ENCODE measurements at places on chromosomes 4 and X. TPM values are rescaled to one million over a fixed set of nuclear protein-coding genes. Genes with fewer than 3 reads are reported as not detected.
A peak's percentile ranks its signal among the peaks of the same experiment; 100 is the strongest.

DNA sequence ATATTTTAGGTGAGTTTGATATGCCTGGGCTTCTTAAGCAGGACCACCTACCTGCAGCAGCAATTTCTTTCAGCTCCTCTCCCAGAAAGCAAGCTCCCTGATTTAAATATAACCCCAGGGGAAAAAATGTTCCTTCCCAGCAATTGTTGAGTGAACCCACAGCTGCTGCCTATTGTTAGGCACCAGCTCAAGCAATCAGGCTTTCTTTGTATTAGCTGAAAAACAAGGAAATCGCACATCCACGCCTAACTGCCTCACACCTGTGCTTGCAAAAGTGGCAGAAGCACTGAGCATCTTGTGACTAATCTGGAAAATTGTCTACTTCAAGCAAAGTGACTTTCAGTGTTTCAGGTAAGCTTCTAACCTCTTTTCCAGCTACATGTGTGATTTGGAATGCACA, 432.2 kb downstream of the SMARCA1 start:
- no peaks in the 10 kb centered on the region for H3K4me1 ChIP-seq
- DNase-seq: no peak
- H3K27ac ChIP-seq: no peak overlapping the region
- no peak overlapping the region for H3K4me3 ChIP-seq
- H3K27me3 ChIP-seq: no peaks in the 10 kb centered on the region

- no peaks in the 10 kb centered on the region for H3K4me1 ChIP-seq
- H3K27ac ChIP-seq: no peak overlapping the region
- H3K36me3 ChIP-seq: no peaks in the 10 kb centered on the region
- DNase-seq: no peak
- H3K4me3 ChIP-seq: no peak overlapping the region
- no peaks in the 10 kb centered on the region for H3K27me3 ChIP-seq
Observed at GRCh38 chr4:184294606-184295133, 77.0 kb upstream of the ENPP6 start.

Gene KLHL13
- 0.73 TPM for total RNA-seq

DNA sequence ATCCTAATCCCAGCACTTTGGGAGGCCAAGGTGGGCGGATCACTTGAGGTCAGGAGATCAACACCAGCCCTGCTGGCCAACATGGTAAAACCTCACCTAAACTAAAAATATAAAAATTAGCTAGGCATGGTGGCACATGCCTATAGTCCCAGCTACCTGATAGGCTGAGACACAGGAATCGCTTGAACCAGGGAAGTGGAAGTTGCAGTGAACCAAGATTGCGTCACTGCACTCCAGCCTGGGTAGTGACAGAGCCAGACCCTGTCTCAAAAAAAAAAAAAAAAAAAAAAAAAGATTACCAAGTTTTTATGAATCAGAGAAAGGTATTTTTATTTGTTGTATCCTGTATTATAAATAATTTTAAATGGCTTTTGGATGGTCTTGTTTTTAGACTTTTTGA, 15.1 kb downstream of the TRAPPC11 start:
- no peak overlapping the region for H3K4me3 ChIP-seq
- H3K36me3 ChIP-seq: peaks cover 63% of the 10 kb centered on the region
- no peak overlapping the region for H3K27ac ChIP-seq
- H3K4me1 ChIP-seq: no peaks in the 10 kb centered on the region
- no peak for DNase-seq
- H3K27me3 ChIP-seq: no peaks in the 10 kb centered on the region

- no peaks in the 10 kb centered on the region for H3K27me3 ChIP-seq
- no peaks in the 10 kb centered on the region for H3K36me3 ChIP-seq
- no peak overlapping the region for H3K27ac ChIP-seq
- no peaks in the 10 kb centered on the region for H3K4me1 ChIP-seq
- no peak overlapping the region for H3K4me3 ChIP-seq
- DNase-seq: no peak
Observed at GRCh38 chr4:4694296-4694772, 152.5 kb upstream of the STX18 start.

Gene NPY2R
- total RNA-seq: not detected

Gene FREM3
- 0.07 TPM for total RNA-seq

DNA sequence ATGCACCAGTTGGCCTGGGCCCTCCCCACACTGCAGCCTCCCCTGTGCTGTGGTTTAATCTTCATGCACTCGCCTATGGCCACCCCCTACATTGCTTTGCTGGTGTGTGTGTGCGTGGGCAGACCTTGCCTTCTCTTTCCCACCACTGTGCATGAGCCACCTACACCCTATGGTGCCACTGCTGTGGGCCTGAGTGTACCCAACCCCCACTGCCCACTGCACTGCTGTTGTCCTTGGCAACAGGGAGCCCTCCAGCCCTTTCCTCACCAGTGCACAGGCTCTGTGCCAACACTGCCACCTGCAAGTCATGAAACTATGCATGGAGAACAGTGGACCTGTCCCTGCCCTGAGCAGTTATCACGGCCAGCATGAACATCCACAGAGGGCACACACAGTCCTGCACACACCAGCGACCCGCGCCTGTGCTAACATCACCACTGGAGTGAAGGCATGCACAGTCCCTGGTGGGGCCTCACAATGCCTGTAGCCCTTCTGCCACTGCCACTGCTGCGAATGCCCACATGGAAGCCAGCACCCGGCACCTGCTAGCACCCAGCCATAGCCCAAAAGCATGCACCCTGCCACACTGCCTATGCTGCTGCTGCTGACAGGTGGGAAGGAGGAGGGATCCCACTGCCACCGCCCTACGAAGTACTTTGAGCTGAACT, 237.8 kb upstream of the ARSJ start:
- no peaks in the 10 kb centered on the region for H3K36me3 ChIP-seq
- no peaks in the 10 kb centered on the region for H3K27me3 ChIP-seq
- no peak overlapping the region for H3K27ac ChIP-seq
- H3K4me1 ChIP-seq: no peaks in the 10 kb centered on the region

Gene PPP4R3C
- not detected for total RNA-seq

Gene HPSE
- 0.89 TPM for total RNA-seq

Gene PLXNB3
- total RNA-seq: not detected

DNA sequence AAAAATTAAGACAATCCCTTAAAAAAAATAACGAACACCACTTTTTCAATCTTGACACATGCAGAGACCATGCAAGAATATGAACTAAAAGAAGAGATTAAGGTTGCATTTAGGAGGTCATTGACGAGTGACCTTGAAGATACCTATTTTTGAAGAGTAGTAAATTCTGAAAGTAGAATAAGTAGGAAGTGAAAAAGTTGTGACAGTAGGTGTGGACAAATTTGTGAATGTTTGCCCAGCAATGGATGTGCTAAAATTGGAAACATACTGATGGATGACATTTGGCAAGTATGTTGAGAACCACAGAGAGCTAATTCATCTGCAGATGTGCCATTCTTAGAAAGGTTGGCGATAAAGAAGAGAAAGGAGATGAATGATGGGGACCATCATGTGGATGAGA, 213.7 kb upstream of the VCX3A start:
- H3K27me3 ChIP-seq: no peaks in the 10 kb centered on the region
- no peaks in the 10 kb centered on the region for H3K4me1 ChIP-seq
- no peak overlapping the region for H3K4me3 ChIP-seq
- no peak overlapping the region for H3K27ac ChIP-seq
- H3K36me3 ChIP-seq: no peaks in the 10 kb centered on the region

- H3K36me3 ChIP-seq: no peaks in the 10 kb centered on the region
- DNase-seq: peak; percentile 49
- no peaks in the 10 kb centered on the region for H3K27me3 ChIP-seq
- H3K27ac ChIP-seq: no peak overlapping the region
- H3K4me1 ChIP-seq: no peaks in the 10 kb centered on the region
Observed at GRCh38 chr4:85084371-85085094, 118.0 kb upstream of the WDFY3 start.

GRCh38 chr4:48795108-48795507, 15.0 kb upstream of the FRYL start:
- no peaks in the 10 kb centered on the region for H3K36me3 ChIP-seq
- H3K4me3 ChIP-seq: no peak overlapping the region
- H3K27me3 ChIP-seq: no peaks in the 10 kb centered on the region
- H3K4me1 ChIP-seq: no peaks in the 10 kb centered on the region
- no peak overlapping the region for H3K27ac ChIP-seq

DNA sequence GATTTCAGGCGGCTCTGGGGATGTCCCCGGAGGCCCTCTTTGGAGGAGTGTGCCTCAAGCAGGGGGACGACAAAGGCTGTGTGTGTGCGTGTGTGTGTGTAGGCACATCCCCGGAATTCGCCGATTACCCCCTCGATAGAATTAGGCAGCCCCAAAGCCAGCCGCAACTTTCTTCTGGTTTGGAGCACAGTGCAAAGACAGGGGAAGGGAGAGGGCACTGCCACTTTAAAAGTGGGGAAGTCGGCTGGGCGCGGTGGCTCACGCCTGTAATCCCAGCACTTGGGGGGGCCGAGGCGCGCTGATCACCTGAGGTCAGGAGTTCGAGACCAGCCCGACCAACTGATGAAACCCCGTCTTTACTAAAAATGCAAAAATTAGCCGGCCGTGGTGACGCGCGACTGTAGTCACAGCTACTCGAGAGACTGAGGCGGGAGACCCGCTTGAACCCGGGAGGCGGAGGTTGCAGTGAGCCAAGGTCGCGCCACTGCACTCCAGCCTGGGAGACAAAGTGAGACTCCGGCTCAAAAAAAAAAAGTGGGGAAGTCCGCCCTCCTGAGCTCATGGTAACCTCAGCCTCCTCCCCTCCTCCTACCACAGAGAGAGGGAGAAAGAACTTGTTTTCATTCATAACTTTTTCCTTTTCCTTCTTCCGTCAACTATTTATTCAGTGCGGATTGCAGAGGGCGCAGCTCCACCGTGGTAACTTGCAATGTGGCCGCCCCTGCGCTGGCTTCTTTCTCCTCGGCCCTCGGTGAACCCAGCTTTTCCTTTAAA, 2.4 kb downstream of the SPRY1 start:
- peaks cover 10% of the 10 kb centered on the region for H3K27me3 ChIP-seq
- H3K4me1 ChIP-seq: peaks cover 25% of the 10 kb centered on the region
- DNase-seq: peak; percentile 27
- H3K4me3 ChIP-seq: peak overlapping the region; percentile 56
- no peaks in the 10 kb centered on the region for H3K36me3 ChIP-seq

- H3K4me1 ChIP-seq: no peaks in the 10 kb centered on the region
- no peak overlapping the region for H3K4me3 ChIP-seq
- DNase-seq: no peak
- no peak overlapping the region for H3K27ac ChIP-seq
Observed at GRCh38 chr4:45284400-45285085, 558.2 kb upstream of the GNPDA2 start.

Gene HTR2C
- not detected for total RNA-seq

Gene ZMAT1
- total RNA-seq: 14.9 TPM

- H3K36me3 ChIP-seq: peaks cover 27% of the 10 kb centered on the region
- H3K27ac ChIP-seq: no peak overlapping the region
- no peak for DNase-seq
Observed at GRCh38 chr4:55965585-55965984, 16.8 kb downstream of the CEP135 start.

DNA sequence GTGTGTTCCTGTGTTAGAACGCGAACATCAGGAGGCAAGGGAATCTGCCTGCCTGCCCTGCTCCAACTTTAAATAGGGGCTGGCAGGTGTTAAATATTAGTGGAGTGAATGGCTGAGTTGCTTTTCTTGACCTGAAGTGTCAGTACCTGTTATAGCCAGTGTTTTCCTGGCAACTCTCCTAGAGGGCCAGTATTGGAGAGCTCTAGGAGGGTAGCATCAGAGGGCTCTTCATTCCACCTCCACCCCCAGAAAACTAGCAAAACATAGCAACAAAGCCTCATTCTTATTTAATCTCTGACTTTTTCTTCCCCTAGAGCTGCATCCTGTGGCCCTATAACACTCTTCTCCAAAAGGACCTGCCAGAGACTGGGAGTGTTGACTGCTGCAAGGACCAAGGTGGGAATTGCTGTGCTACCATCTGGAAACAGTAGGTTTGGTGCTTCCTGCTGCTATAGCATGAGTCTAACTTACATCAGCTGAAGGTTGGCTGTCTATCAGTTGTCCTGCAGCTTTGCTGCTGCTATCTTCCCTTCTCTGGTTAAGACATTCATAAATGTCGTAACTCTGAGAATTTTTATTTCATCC, 33.5 kb downstream of the SGMS2 start:
- no peaks in the 10 kb centered on the region for H3K36me3 ChIP-seq
- peaks cover 2% of the 10 kb centered on the region for H3K27me3 ChIP-seq

Gene EPHA5
- not detected for total RNA-seq

DNA sequence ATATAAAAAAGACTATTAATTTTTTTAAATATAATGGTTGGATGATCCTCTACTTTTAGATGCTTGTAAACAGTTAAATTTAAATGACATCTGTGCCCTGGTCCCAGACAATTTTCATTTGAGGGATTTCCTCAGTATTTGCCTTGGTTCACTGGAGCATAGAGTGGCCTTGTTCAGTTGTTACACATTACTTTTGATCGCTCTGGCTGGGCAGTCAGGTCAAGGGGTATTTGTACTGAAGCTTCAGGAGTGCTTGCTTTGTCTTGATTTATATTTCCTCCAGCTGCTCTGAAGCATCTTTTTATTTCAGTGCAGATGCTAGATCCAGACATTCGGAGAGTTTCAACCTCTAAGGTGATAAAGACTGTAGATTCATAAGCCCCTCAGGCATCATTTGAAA, 50.0 kb downstream of the COMMD8 start:
- no peak overlapping the region for H3K4me3 ChIP-seq
- no peaks in the 10 kb centered on the region for H3K36me3 ChIP-seq
- no peak overlapping the region for H3K27ac ChIP-seq
- H3K27me3 ChIP-seq: no peaks in the 10 kb centered on the region
- H3K4me1 ChIP-seq: no peaks in the 10 kb centered on the region
- no peak for DNase-seq

GRCh38 chrX:114712466-114712865, 128.6 kb downstream of the HTR2C start:
- H3K27me3 ChIP-seq: no peaks in the 10 kb centered on the region
- no peak overlapping the region for H3K4me3 ChIP-seq
- no peak for DNase-seq
- H3K27ac ChIP-seq: no peak overlapping the region
- no peaks in the 10 kb centered on the region for H3K4me1 ChIP-seq

- DNase-seq: no peak
- H3K4me3 ChIP-seq: no peak overlapping the region
- no peaks in the 10 kb centered on the region for H3K27me3 ChIP-seq
- peak overlapping the region; percentile 61 for H3K27ac ChIP-seq
Observed at GRCh38 chrX:78957768-78958130, 12.6 kb downstream of the P2RY10 start.

DNA sequence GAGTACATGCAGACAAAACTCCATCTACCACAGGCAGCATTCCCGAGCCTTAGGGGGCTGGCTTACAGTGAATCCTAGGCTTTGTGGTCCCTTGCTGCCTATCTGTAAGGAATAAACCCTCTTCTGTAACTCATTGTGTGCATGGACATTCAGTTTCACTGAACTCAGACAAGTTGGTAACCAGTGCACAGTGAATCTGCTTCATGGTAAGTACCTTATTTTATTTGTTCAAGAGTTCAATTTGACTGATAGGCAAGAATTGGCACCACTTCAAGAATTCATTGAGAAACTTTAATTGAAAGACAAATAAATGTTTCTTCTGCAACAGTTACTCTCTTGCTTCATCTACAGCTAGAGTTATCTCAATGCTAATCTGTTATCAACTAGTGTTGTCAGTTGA, 57.2 kb upstream of the PRRG1 start:
- no peaks in the 10 kb centered on the region for H3K4me1 ChIP-seq
- H3K4me3 ChIP-seq: no peak overlapping the region
- H3K27ac ChIP-seq: no peak overlapping the region
- no peaks in the 10 kb centered on the region for H3K27me3 ChIP-seq
- H3K36me3 ChIP-seq: no peaks in the 10 kb centered on the region

GRCh38 chr4:112736718-112737135, 99.8 kb downstream of the LARP7 start:
- H3K4me1 ChIP-seq: no peaks in the 10 kb centered on the region
- no peaks in the 10 kb centered on the region for H3K36me3 ChIP-seq
- no peak overlapping the region for H3K4me3 ChIP-seq
- H3K27ac ChIP-seq: no peak overlapping the region
- H3K27me3 ChIP-seq: no peaks in the 10 kb centered on the region
- DNase-seq: no peak

Gene BRCC3
- total RNA-seq: 17.9 TPM

All from natural killer cell (primary cell).